Endothelial cell (in vitro differentiated cells): ENCODE measurements at places on chromosomes 1 and 21.

DNA sequence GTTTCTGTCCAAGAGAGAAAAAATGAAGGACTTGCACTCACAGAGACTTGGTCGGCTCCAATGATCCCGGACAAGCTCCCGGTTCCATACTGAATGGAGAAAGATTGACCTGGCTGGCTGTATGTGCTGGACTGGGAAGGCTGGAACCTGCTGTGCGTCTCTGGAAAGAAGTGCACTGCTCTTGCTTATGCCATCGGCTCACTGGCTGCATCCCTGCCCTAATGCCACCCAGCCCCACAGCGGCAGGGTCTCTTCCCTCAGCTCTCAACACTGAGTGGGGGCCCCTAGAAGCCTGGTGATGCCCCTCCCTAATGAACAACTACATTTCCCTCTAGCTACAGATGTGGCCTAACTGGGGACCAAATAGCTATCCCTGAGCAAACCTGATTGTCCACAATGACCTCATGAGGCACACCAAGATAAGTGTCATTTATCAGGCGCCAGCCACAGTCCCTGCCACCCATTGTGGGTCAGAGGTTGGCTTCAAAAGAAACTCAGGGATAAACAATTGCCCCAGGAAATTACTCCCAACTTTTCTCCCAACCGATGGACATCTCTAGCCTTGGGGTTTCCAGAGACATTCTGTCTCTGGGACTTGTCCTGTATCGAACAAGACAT lies 2.6 kb downstream of the CTSE start:
- no peaks in the 10 kb centered on the region for H3K36me3 ChIP-seq
- H3K27ac ChIP-seq: no peak overlapping the region
- DNase-seq: no peak
- H3K4me1 ChIP-seq: no peaks in the 10 kb centered on the region
- peaks cover 3% of the 10 kb centered on the region for H3K27me3 ChIP-seq

- H3K36me3 ChIP-seq: peaks cover 15% of the 10 kb centered on the region
- peaks cover 6% of the 10 kb centered on the region for H3K27me3 ChIP-seq
- DNase-seq: no peak
- no peak overlapping the region for H3K4me3 ChIP-seq
Measured at GRCh38 chr1:151655371-151655770, 43.5 kb downstream of the SNX27 start.

DNA sequence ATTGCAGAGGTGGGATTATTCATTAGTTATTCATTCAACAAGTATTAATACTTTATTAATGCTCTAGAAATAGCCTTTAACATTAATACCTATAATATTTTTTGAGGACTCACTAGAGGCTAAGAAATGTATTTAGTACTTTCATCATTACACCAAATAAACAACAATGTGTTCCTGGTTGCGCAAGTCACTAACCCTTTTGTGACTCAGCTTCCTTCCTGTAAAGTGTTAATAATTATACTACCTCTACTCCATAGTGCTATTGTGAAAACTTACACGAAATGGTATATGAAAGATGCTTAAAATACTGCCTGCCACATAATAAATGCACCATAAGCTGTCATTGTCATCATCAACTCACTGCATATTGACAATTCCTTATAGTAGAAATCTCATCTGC lies 431.0 kb downstream of the DPYD start:
- no peaks in the 10 kb centered on the region for H3K27me3 ChIP-seq
- H3K36me3 ChIP-seq: no peaks in the 10 kb centered on the region
- DNase-seq: no peak
- peaks cover 4% of the 10 kb centered on the region for H3K4me1 ChIP-seq
- H3K27ac ChIP-seq: no peak overlapping the region

- DNase-seq: no peak
- peaks cover 9% of the 10 kb centered on the region for H3K27me3 ChIP-seq
- H3K27ac ChIP-seq: no peak overlapping the region
- peaks cover 31% of the 10 kb centered on the region for H3K4me1 ChIP-seq
- H3K36me3 ChIP-seq: no peaks in the 10 kb centered on the region
Measured at GRCh38 chr1:30856260-30856790, 52.2 kb downstream of the SDC3 start.

- no peak overlapping the region for H3K27ac ChIP-seq
- no peaks in the 10 kb centered on the region for H3K36me3 ChIP-seq
- peaks cover 7% of the 10 kb centered on the region for H3K4me1 ChIP-seq
- no peaks in the 10 kb centered on the region for H3K27me3 ChIP-seq
- H3K4me3 ChIP-seq: no peak overlapping the region
Measured at GRCh38 chr21:37765221-37765900, 150.9 kb downstream of the KCNJ6 start.

DNA sequence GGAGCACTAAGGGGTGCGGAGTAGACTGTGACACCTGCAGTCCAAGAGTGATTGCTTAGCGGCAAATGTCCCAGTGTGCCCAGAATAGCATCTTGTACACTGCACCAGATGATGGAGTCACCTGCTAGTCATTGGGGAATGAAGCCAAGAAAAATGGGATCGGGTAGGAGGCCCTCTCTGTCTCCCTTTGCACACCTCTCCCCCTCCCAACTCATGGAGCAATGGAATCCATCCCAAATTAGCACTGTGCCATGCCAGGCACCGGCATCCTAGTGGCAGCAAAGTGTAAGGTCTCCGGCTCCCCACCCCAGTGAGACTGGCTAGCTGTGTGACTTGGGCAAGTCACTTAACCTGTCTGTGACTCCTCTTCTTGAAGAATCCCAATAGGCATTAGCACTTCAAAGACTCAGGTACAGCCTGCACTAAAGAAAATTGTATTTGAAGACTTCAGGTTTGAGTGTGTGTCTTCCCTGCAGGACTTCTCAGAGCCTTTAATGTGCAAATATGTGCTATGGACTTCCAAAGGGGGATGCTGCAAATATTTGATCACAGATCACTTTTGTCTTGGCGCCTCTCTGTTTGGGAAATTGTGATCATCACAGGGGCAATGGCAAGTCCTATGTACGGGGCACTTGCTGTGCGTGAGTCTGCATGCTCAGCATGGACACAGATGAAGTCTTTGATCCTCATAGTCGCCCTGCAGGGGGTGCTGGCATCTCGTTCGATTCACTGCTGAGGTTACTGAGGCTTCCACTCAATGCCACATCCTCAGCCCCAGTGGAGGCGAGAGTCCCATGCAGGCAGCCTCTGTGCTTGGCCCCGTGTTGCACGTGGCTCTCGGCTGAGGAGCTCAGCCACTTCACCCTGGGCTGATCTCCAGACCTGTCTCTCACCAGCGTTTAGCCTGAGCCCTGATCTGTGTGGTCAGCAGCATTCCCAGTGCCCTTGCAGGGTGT lies 272.9 kb upstream of the C1orf174 start:
- H3K27me3 ChIP-seq: peaks cover 13% of the 10 kb centered on the region
- DNase-seq: no peak
- H3K4me1 ChIP-seq: no peaks in the 10 kb centered on the region
- H3K27ac ChIP-seq: no peak overlapping the region
- peaks cover 7% of the 10 kb centered on the region for H3K36me3 ChIP-seq

- H3K4me1 ChIP-seq: peaks cover 23% of the 10 kb centered on the region
- peaks cover 4% of the 10 kb centered on the region for H3K27me3 ChIP-seq
- no peaks in the 10 kb centered on the region for H3K36me3 ChIP-seq
- H3K27ac ChIP-seq: no peak overlapping the region
- no peak for DNase-seq
Measured at GRCh38 chr1:206672011-206672688, 12.6 kb upstream of the MAPKAPK2 start.

GRCh38 chr1:168609741-168610510 lies 33.5 kb downstream of the XCL1 start:
- no peak for DNase-seq
- no peak overlapping the region for H3K4me3 ChIP-seq
- no peaks in the 10 kb centered on the region for H3K36me3 ChIP-seq
- no peaks in the 10 kb centered on the region for H3K27me3 ChIP-seq
- H3K27ac ChIP-seq: no peak overlapping the region

- no peak overlapping the region for H3K27ac ChIP-seq
- H3K27me3 ChIP-seq: peaks cover 16% of the 10 kb centered on the region
Measured at GRCh38 chr1:227739636-227740035, 4.4 kb downstream of the SNAP47 start.

- no peak for DNase-seq
- no peaks in the 10 kb centered on the region for H3K36me3 ChIP-seq
- no peak overlapping the region for H3K27ac ChIP-seq
- no peaks in the 10 kb centered on the region for H3K4me1 ChIP-seq
- H3K4me3 ChIP-seq: no peak overlapping the region
- no peaks in the 10 kb centered on the region for H3K27me3 ChIP-seq
Measured at GRCh38 chr1:241081473-241081872, 275.5 kb downstream of the RGS7 start.

DNA sequence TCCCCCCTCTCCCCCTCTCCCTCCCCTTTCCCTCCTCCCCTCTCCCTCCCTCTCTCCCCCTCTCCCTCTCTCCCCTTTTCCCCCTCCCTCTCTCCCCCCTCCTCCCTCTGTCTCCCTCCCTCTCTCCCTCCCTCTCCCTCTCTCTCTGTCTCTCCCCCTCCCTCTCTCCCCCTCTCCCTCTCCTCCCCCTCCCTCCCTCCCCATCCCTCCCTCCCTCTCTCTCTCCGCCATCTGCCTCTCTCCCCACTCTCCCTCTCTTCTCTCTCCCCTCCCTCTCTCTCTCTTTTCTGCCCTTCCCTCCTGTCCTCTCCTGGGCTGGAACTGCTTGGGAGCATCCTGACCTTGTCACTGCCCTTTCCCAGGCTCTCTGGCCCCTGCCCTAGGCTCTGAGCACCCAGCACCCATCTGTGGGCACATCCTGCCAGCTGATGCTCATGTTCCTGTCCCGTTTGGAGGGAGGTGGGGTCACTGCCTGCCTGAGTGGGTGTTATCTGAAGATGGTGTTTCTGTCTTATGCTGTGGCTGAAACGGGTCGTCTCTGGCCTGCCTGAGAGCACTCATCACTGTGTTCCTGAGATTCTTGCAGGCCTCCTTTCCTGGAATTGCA lies 10.8 kb downstream of the FTCD start:
- H3K27me3 ChIP-seq: peaks cover 2% of the 10 kb centered on the region
- DNase-seq: no peak
- no peak overlapping the region for H3K27ac ChIP-seq
- peaks cover 3% of the 10 kb centered on the region for H3K4me1 ChIP-seq

GRCh38 chr1:24317956-24318614 lies 1.1 kb upstream of the GRHL3 start:
- no peak for DNase-seq
- H3K36me3 ChIP-seq: no peaks in the 10 kb centered on the region
- H3K27me3 ChIP-seq: no peaks in the 10 kb centered on the region

DNA sequence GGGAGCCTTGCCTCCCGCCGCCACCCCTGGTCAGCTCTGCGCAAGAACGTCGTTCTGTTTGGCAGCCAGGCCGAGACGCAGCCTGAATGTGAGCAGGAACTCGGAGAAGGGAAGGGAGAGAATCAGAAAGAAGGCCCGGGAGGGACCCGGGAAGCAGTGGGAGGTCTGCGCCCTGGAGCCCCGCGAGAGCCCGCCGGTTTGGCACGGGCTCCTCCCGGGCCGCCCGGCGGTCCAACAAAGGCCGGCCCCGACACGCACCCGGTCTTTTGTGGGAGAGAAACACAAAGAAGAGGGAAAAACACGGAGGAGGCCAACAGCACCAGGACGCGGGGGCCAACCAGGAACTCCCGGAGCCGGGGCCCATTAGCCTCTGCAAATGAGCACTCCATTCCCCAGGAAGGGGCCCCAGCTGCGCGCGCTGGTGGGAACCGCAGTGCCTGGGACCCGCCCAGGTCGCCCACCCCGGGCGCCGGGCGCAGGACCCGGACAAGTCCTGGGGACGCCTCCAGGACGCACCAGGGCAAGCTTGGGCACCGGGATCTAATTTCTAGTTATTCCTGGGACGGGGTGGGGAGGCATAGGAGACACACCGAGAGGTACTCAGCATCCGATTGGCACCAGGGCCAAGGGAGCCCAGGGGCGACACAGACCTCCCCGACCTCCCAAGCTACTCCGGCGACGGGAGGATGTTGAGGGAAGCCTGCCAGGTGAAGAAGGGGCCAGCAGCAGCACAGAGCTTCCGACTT lies 2.7 kb upstream of the OLIG2 start:
- peaks cover 10% of the 10 kb centered on the region for H3K36me3 ChIP-seq
- no peak overlapping the region for H3K27ac ChIP-seq
- peak overlapping the region; percentile 81 for H3K4me3 ChIP-seq
- DNase-seq: no peak
- H3K4me1 ChIP-seq: peaks cover 29% of the 10 kb centered on the region
- peaks cover 22% of the 10 kb centered on the region for H3K27me3 ChIP-seq

DNA sequence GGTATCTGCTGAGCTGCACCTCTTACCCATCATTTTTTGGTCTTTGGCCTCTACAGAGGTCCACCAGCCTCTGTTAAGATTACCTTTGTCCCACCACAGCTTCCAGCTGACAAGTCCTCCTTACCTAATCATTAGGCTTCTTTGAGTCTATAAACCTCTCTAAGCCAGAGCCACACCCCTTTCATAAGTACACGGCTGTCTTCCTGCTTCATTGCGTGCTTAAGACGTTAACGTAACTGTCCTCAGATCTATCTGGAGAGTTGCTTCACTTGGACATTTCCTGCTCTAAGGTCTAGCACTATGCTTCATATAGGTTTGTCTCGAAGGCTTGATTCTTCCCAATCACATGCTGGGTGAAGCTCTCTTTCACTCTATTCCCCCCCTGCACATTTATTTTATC lies 71.0 kb upstream of the CACHD1 start:
- H3K4me3 ChIP-seq: no peak overlapping the region
- H3K36me3 ChIP-seq: no peaks in the 10 kb centered on the region
- no peaks in the 10 kb centered on the region for H3K4me1 ChIP-seq
- no peak for DNase-seq
- no peaks in the 10 kb centered on the region for H3K27me3 ChIP-seq
- no peak overlapping the region for H3K27ac ChIP-seq

- no peaks in the 10 kb centered on the region for H3K36me3 ChIP-seq
- H3K4me3 ChIP-seq: no peak overlapping the region
- DNase-seq: no peak
- peaks cover 11% of the 10 kb centered on the region for H3K4me1 ChIP-seq
Measured at GRCh38 chr1:59126366-59126765, 170.5 kb upstream of the FGGY start.

GRCh38 chr1:44604157-44604955 lies 69.9 kb downstream of the TMEM53 start:
- peaks cover 3% of the 10 kb centered on the region for H3K27me3 ChIP-seq
- no peak for DNase-seq
- H3K27ac ChIP-seq: no peak overlapping the region
- no peaks in the 10 kb centered on the region for H3K36me3 ChIP-seq
- H3K4me3 ChIP-seq: no peak overlapping the region

DNA sequence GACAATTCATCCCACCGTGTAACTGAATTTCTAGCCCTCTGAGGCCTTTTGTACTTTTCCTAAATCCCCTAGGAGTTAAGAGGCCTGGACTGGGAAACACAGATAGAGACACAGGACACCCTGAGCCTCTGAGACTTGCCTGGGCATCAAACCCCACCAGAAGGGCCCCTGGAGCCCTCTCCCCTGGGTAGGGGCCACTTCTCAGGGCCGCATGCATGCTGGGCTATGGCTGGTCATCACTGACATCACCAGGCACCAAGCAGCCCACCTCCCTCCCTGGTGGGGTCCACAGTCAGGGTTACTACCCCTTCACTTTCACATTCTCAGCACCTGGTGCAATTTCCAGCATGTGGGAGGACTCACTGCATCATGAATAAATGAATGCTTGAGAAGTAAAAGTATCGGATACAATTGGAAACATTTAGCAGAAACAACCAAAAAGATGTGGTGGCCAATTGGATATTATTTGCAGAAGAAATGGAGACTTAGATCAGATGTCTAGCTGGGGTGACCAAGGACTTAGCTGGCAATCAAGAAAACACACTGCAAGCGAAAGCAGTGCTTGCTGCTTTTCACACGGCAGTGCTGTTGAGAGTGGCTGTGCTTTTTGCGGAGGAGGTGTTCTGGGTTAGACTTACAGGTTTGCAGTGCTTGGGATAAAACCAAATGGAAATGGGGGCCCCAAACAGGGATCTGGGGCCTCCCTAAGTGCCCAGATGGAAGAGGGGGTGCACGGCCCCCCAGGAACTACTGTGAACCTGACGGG lies 950 bp upstream of the KRTAP10-7 start:
- DNase-seq: no peak
- peaks cover 7% of the 10 kb centered on the region for H3K27me3 ChIP-seq
